SJCRH30 (cell line): ENCODE measurements at places on chromosomes 5 and 9.

- DNase-seq: peak; percentile 70
Observed at GRCh38 chr5:55226934-55227663, at the start of gene MCIDAS. Gene MCIDAS (minus strand): TSS chr5:55227315. CDS start chr5:55227138, 177 bp downstream.

GRCh38 chr9:123296174-123296573, 27.8 kb upstream of the STRBP start:
- DNase-seq: no peak

DNA sequence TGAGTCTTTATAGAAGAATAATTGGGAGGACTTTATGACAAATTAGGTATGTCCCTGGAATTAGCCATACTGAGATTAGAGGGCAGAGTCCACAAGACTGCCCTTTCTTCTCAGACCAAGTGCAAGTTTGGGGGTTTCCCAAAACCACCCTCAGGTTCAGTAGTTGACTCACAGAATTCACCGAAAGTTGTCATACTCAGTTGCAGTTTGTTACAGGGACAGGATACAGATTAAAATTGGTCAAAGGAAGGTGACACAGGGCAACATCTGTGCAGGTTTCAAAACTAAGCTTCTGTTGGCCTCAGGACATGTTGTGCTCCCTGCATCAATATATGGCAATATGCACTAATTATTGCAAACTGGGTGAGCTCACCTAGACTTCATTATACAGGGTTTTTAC, 3.8 kb downstream of the RANBP17 start:
- DNase-seq: no peak

- peak; percentile 43 for DNase-seq
Observed at GRCh38 chr5:154397652-154398406, 48.0 kb upstream of the SAP30L start.

GRCh38 chr9:35730486-35730854, 1.5 kb downstream of the TLN1 start:
- no peak for DNase-seq

GRCh38 chr9:33447799-33448553, 583 bp upstream of the AQP3 start:
- DNase-seq: peak; percentile 36

DNA sequence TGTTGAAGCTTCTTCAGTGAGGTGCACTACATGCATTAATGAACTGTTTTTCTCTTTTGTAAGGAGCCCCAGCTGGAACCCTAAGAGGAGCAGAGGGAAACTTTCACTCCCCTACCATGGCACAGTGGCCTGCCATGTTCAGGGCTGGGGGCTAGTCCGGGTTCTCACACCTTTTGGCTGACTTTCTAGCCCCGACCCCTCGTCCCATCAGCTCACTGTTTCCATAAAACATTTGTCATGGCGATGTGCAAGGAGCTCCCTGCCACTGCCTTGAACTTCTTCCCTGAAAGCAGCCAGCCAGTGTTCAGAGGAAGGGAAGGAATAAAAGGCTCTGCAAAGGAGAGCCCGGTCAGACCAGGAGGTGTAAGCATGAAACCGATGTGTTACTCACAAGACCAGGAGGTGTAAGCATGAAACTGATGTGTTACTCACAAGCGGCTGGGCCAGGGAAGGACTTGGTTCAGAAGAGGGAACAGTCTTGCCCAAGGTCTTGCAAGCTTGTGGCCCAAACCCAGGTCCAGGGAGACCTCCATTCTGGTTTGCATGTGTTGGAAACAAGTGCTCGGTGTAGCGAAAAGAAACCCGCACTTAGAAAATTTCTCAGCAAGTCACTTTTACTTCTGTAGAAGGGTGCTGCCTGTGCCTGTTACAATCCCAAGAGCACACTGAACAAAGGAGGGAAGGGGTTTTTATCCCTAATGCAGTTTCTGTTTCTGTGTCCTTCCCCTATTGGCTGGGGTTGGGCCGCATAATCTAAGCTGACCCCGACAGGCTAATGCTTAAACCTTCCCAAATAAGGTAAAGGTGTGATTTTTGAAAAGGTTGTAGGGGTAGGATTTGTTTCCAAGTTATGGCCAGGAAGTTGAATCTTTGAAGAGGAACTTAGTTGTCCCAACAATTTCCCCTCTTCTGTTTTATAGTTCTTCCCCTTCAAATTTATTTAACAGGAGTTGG, 3.4 kb upstream of the ABO start:
- no peak for DNase-seq

GRCh38 chr5:41869151-41869723, 988 bp downstream of the OXCT1 start:
- peak; percentile 36 for DNase-seq

DNA sequence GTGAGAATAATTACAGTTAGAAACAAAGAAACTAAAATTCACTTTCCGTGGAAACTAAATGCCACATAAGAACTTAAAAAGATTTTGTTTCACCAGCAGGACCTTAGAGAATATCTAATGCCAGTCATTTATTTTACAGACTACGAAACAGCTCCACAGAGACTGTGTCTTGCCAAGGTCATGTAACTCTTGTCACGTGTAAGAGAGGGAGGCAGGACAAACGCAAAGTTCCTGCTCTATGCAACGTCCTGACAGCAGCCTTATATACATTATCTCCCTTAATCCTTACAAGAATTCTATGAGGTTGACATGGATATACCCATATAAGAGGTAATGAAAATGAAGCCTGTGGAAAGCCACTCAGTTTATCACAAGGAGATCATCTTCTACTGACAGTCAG, 39.4 kb downstream of the CTNNAL1 start:
- no peak for DNase-seq
